Stimulated activated CD4-positive, alpha-beta T cell treated with anti-CD3 and anti-CD28 coated beads, Interleukin-15, amount 100 ng/mL, for 48 hours (primary cell): ENCODE measurements at places on chromosomes 2 and 18.

DNA sequence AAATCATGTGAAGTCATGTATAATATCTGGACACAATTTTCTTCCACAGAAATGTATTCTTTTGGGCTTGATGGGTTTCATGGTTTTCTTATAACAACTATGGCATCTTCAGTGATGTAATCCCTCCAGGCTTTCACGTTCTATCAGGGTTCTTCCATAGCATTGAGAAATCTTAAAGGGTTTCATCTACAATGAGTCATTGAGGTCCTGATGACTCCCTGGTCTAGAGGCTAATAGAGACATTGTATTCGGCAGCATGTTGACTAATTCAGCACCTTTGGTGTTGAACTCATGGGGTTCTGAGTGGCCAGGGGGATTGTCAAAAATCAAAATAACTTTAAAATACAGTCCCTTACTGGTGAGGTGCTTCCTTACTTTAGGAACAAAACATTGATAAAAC, 614.0 kb upstream of the CRIM1 start:
- no peak for DNase-seq

DNA sequence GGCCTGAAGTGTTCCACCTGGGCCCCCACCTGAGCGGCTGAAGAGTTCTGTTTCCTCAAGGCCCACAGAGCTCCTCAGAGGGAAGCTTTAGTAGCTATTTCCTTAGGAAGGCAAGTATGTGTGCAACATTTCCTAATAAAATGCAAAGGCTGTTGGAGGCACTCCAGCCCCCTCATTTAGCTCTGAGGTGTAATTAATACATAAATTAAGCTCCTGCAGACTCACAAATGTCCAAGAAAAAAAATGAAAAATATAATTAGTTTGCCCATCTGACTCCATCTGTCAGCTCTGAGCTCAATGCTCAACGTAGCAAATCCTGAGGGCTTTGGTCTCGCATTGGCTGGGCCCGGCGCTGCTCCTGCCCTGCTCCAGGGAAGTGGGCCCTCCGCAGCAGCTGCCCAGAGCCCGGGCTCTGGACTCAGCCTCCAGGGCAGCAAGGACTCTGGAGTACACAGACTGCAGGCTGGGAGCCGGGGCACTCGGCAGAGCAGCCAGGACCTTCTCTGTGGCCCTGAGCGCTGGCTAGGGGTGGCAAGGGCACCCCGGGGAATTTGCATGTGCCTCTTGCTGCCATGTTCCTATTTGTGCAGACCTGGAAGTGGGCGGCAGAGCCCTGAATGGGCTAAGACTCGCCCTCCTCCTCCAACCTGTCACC, 23.4 kb upstream of the C1QL2 start:
- no peak for DNase-seq

- DNase-seq: no peak
Measured at GRCh38 chr18:46335534-46336101, 231.4 kb downstream of the HAUS1 start.

DNA sequence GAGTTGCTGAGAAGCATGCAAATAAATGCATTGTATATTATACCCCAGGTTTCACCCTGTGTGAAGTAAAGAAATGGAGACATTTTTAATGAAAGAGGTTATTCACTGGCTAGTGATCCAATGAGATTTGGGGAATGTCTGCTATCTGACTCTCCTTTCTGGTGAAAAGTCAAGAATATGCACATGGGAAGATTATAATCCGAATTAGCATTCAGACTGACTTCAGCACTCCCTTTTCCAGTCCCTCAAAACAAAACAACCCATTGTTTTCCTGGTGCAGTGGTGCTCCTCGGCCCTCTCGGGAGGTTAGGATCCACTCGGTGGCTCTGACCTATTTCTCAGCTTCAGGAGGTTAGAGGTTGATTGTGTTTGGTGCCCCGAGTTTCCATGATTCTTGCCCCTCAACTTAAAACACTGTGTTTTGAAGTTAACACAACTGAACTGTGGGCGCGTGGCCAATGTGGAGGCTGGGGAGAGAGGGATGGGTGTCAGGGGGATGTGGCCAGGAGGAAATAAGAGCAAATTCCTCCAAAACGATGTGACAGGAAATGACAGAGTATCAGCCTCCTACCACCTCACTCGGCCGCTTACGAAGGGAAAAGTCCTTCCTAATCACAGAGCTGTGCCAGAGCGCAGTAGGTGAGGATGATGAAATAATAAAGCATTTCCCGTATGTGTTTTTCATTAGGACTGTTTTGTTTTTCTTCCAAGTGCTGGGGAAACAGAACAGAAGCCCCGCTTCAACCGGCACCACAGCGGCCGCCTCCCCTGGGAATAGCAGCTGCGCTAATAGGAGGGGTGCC, 440.1 kb downstream of the MTX2 start:
- DNase-seq: no peak

GRCh38 chr18:36711014-36711725, 117.6 kb downstream of the TPGS2 start:
- DNase-seq: no peak

DNA sequence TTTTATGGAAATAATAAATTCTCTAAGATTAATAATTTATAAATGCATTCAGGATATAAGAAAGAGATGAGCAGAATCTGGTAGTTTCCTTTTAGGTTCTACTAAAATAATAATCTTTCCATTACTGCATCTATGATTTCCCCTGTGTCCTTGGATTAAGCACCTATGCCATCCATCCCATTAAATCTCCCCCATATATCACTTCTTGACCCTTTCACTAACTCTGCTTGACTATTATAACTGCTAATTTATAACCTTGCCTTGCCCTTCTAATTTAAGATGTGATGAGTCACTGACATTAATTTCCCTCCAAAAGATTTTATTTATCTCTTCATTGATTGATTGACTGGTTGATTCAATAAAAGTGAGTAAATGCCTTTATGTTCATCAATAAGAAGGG, 348.3 kb upstream of the LRATD1 start:
- no peak for DNase-seq

DNA sequence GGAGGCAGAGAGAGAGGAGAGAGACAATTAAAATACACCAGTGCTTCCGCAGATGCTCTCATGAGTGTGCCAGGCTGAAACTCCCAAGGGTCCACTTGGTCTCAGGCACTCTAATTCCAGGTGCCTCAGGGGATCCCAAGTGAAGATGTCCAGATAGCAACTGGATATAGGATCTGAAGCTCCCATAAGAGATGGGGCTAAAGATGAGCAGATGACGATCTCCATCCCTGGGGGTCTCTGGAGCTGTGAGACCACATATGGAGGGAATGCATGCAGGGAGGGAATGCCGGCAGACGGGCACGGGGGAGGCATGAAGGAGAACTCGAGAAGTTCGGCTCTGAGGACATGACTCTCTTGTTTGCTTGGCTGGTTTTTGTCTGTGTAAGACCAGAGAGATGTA, 223.7 kb upstream of the RAB6C start:
- DNase-seq: no peak

- DNase-seq: no peak
Measured at GRCh38 chr2:42922790-42923579, 130.6 kb upstream of the HAAO start.

GRCh38 chr2:215740071-215740470, 273.3 kb downstream of the MREG start:
- DNase-seq: no peak

DNA sequence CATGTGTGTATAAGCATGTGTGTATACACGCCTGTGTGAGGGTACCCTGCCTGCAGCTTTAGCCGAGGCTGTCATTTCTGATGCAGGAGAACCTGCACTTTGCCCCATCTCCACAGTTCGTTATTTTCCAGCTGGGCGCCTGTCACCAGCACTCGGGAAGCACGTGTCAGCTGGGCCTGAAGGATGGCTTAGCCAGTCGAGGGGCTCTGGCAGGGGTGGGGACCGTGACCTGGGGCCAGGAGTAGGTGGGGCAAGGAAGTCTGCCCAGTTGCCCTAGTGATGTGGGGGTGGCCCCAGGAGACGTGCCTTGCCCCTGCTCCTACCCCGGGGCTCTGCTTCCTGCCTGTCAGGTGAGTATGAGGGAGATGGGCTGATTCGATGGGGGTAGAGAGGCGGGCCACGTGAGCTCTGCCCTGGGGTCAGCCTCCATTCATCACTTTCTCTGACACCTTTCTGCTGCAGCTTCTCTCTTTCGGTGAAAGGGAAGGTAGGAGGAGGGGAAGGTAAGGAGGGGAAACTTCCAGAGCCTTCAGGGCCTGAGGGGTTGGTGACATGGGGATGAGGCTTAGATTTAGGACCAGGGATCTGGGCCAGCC, 130.6 kb upstream of the SKOR2 start:
- no peak for DNase-seq

DNA sequence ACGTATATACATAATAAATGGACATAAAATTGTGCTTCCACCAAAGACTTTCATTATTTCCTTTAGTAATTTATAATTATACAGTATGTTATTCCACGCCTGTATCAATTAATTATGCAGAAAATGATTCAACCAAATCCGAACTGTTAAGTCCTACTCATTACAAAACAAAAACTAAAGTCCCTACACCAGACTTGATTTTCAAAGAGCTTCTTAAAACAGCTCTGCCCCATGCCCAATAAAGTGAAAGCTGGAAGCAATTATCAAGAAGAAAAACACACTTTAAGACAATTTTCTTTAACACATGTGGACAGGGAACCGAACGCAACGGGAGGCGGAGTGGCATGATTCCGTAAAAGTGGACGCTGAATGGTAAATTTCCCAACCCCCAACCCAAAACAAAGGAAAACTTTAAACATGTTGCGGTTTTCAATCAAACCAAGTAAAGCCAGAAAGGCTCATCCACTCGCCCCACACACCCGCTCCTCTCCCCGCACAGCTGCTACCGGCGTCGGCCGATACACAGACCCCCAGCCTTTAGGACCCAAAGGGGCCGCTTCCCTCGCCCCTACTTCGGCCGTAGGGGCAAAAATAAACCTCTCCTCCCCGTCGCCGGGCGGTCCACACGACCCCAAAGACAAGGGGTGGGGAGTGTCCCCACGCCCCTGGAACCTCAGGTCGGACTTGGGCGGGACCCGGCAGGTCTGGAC, 705 bp downstream of the YES1 start:
- DNase-seq: no peak

DNA sequence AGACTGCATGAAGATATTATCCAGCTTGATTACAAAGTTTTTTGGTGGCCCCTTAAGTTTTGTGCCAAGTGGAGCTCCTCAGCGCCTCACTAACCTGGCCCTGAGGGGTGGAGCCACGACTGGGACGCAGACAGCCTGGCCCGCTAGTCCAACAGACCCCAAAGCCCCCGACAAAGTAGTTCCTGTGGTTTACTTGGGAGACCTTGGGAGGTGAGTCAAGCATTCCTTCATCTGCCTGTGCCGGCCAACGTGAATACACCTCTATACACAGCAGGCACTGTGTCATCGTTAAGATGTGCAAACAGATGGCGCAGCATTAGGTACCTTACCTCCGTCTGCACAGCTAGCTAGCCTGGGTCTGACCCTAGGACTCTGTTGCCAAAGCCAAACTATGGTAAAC, 55.0 kb upstream of the LAMA1 start:
- no peak for DNase-seq

- no peak for DNase-seq
Measured at GRCh38 chr2:20516291-20516645, 69.4 kb downstream of the RHOB start.

- no peak for DNase-seq
Measured at GRCh38 chr18:56649996-56650395, 1.2 kb upstream of the WDR7 start.

GRCh38 chr2:63023444-63023843, 27.2 kb upstream of the OTX1 start:
- no peak for DNase-seq

- DNase-seq: no peak
Measured at GRCh38 chr2:55609938-55610578, 7.4 kb downstream of the PPP4R3B start.

DNA sequence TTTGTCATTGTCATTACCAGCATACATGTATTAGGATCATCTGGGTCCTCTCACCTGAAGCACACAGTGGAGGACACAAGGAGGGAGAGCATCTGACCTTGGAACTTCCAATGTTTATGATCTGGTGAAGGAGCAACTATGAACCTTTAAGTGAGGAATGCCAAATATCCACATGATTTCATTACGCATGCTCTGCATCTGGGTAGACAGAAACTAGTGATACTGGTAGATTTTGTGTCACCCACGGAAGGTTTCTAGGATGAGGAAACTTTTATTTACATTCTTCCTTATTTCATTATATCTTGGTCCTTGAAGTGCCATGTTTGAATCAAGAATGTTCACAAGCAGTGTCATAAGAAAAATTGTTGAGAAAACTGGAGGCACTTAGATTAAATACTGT, 32.1 kb downstream of the SPC25 start:
- no peak for DNase-seq

GRCh38 chr18:63058521-63058920, 261.0 kb downstream of the BCL2 start:
- DNase-seq: no peak

GRCh38 chr2:211985393-211985792, 553.2 kb downstream of the ERBB4 start:
- DNase-seq: no peak

- DNase-seq: no peak
Measured at GRCh38 chr2:68857855-68858456, 13.2 kb downstream of the BMP10 start.

DNA sequence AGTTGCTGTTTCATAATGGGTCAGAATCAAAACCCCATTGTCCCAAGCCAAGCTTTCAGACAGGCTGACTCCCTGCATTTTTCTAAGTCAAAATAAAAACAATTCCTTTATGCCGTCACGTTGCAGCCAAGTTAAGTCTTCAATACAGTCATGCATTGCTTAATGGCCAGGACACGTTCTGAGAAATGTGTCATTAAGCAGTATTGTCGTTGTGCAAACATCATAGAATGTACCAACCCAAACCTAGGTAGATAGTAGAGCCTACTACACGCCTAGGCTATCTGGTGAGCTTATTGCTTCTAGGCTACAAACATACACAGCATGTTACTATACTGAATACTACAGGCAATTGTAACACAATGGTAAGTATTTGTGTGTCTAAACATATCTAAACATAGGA, 160.4 kb upstream of the FOSL2 start:
- DNase-seq: no peak

GRCh38 chr2:25257931-25258846, 83.5 kb downstream of the DNMT3A start:
- DNase-seq: no peak

DNA sequence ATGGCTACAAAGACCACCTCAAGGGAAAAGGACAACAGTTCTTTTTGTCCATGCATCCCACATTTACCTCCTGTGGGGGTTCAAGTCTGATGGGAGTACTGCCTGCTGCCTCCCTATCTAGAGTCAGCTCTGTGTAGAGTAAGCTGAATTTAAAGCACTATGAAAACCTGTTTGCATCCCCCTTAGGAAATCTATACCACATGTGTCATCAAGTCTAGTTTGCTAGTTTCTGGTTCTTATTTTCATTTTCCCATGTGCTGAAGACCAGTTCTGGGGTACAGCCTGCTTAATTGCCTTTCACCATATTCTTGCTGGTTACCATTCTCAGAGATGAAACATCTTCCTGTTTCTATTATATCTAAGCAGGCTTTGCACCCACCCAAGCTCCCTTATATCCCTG, 470.3 kb downstream of the MBD2 start:
- DNase-seq: no peak

DNA sequence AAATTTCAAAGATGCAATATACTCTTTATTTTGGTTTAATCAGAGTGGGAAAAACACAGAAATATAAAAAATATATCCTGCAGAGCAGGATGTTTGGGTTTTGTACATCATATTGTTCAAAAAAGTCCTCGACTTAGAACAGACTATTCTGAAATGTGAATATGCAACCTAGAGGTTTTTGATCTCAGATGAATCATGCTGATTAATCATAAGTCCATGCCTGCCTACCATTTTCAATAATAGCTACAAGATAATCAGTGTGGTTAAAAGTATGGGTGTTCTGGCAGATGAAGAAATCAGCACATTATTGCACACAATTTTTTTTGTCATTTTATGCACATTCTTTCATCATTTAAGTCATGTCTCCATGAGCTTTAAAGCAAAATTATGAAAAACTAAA, 1261.0 kb upstream of the NXPH2 start:
- DNase-seq: no peak
